Effector CD8-positive, alpha-beta T cell (primary cell): ENCODE measurements at places on chromosomes 5 and 9.

- no peak for DNase-seq
These were observed 93.1 kb downstream of the JAKMIP2 start for GRCh38 chr5:147689426-147689825.

GRCh38 chr5:180540050-180540694 lies 46.0 kb downstream of the CNOT6 start:
- no peak for DNase-seq

- no peak for DNase-seq
These were observed 188.5 kb upstream of the CCNG1 start for GRCh38 chr5:163248871-163249270.

- no peak for DNase-seq
These were observed 18.2 kb downstream of the ASS1 start for GRCh38 chr9:130462685-130463540.

DNA sequence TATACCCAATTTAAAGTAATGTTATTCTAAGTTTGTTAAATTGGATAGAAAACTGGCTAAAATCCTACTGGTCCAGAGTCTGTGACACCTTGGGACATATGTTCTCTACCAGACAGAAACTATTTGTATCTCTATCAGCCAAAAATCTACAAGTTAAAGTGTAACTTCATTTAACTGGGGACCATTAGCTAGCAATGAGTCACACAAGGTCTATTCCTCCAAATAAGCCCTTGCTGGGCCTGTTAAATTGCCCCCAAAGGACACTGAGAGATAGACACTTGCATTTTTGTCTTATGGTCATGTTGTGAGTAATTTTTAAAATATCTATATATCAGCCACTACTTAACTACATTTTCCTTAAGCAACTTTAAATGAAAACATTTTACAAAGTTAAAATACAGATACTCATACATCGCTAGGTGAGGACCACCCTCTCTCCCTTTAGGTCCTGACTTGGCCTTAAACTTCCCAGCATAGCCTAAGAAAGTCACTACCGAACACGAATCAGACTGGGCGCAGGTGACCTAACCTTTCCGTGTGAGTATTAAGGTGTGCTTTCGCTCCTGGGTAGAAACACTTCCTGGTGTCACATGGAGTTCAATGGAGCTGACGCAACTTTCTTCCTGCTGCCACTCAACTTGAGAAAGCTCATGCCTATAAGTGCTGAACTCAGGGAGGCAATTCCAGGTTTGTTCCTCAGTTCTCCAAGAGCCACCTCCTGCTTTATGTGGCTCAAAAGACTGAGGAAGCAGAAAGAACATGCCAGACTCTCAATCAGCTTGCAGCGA lies 249.1 kb downstream of the DIRAS2 start:
- DNase-seq, result no peak
